NCI-H2081 treated with DMSO at 0.1 percent for 48 hours (cell line): ENCODE measurements at places on chromosomes 13 and 19.

DNA sequence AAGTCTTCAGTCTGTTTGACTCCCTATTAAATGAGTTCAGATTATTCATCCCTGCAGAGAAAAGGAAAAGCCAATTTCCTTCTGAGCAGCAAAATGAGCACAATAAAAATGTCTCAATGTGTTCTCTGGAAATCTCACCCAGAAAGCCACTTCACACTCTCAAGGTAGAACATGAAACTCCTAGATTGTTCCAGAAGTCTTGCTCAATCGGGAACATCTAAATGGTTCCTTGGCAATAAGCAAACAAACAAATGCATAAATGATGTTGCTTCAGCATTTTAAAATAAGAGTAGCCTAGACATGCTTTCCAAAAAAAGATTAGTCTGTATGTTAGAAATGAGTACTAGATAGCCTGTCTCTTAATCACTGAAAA lies 59.7 kb upstream of the TNFRSF19 start:
- DNase-seq = no peak

DNA sequence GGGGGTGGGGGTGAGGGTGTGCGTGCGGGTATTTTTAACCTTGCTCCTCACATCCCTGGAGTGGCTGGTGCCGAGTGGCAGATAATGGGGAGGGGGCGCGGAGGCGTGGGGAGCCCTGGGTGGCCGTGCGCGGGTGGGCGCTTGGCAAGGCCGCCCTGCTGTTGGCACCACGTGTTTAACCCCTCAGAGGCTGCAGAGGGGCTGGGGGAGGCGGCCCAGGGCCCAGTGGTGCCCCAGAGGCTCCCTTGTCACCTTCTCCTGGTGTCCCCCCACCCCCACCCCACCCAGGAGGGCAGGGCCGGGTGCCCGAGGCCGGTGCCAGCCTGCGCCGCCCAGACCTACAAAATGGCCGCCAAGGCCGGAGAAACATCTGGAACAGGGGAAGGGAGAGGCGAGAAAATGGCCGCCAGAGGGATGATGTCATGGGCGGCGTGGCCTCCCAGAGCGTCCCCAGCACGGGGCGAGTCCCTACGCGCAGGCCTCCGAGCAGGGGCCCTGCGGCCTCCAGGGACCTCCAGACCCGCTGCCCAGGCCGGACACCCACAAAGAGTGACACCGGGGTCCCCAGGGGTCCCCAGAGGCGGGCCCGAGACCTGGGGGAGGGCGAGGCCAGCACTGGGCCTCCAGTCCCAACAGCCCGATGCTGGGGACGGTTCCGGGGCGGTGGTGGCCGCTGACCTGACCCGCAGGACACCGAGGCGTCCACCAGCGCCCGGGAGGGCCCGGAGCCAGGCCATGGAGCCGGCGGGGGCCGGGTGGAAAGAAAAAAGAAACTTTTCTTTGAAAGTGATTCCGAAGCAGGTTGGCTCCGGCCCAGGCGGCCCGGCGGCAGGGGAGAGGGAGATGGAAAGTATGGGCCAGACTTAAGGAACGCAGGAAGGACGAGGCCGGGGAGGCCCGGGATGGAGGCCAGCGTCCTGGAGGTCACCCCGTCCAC lies 38.2 kb downstream of the NFIC start:
- no peak for DNase-seq

DNA sequence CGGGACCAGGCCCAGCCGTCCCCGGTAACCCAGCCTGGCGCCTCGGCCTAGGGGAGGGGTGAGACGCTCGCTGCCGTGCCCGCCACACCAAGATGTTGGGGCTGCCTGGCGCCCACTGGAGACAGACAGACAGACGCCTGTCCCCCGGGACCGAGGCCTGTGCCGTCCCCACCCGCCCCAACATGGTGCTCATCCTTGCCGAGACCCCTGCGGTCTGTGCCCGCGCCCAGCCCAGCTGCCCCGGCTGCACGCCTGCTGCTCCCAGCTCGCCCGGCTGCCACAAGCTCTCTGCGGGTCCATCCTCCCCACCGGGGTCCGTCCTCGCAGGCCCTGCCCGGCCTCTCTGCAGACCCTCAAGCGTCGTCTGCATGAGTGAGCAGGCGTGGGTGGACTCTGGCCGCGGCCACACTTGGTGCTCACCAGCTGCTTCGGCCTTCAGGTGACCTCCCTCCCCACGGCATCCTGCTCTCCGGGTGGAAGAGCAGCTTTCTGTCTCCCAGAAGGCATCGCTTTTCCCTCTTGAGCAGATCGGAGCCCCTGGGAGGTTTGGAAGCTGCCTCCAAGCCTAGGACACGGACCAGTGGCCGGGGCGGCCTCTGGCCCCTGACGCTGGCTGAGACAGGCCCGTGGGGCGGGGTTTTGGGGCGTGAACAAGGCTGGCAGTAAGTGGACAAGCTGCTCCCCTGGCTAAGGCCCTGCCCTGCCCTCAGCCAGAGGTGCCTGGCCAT lies 6.7 kb upstream of the TMPRSS9 start:
- no peak for DNase-seq

- DNase-seq = no peak
These were observed 87.8 kb upstream of the RNF113B start for GRCh38 chr13:98264877-98265276.

DNA sequence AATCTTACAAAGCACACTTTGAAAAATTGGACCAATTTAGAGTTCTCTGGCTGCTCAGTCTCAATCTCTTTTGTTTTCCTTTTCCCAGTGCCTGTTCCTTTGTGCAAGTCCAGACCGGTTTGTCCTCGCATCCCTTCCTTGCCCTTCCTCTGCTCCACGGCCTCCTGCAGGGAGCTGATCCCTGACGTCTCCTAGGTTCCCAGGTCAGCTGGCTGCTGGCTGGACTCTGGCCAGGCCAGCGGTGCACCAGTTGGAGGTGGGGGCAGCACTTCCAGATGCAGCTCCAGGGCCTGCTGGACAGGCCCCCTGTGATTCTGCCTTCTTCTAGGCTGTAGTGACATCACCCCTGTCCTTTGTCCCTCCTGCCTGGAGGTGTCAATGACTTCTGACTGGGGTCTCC lies 44.0 kb upstream of the KPNA3 start:
- DNase-seq = no peak

DNA sequence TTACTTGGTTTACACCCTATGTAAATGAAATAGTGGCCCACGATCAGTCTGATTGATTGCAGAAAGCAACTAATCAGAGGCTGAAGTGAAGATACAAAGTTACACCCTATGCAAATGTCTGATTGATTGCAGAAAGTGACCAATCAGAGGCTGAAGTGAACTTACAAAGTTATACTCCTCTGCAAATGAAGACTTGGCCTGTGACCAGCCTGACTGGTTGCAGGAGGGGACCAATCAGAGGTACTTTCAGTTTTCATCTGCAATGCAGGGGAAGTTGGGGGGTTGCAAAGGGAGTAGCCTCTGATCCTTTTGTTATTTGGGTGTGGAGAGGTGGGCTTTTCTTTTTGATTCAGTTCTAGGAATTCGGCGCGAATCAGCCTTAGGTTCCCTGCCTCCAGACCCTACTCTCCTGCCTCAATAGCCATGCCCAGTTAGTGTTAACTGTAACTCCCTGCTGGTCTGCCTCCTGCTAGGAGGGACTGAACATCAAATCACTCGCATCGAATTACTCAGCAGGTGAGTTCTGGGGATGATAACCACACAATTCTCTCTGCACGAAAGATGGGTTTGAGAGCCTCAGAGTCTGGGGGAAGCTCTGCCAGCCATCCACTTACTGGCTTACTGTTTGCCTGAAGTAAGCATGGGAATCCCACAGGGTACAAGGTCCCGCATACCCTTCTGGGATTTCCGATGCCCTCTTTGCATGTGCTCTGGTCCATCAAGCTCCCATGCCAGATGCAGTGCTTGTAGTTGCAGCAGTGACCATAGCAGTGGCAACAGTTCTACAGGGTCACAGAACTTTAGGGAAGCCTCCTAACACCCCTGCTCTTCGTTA lies 7.5 kb downstream of the ARL11 start:
- DNase-seq = no peak

- DNase-seq = no peak
These were observed 369.9 kb upstream of the SLC10A2 start for GRCh38 chr13:103436057-103436654.

DNA sequence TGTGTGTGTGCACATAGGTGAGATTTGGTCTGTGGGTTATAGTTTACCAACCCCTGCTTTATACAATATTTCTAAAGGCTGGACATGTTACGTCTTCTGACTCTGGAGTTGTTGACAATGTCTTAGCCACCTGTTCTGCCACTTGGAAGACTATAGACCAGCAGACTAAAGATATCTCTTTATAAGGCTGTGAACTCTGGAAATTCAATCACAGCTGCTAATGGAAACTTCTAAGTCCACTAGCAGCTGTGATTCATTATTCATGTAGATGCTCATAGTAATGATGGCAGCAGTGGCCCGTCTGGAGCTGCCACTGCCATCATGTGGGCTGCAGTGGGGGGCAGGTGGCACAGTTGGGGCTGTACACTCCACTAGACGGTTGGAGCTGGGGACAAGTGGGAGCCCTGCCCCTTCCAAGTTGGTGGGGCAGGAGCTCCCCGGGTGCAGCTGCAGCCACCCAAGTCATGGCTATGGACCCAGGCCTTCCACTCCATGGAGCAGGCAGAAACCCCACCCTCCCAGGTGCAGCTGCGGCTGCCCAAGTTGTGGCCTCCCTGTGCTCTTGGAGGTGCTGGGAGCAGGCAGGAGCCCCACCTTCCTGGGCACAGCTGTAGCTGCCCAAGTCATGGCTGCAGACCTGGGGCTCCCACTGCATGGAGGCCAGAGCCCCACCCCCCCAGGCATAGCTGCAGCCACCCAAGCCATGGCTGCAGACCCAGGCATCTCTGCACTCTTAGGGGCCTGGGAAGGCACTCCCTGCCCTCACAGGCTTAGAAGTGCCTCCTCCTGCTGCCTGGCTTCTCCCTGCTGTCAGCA lies 8.8 kb downstream of the IGFL4 start:
- DNase-seq = no peak

- no peak for DNase-seq
These were observed 8.9 kb upstream of the MYO1F start for GRCh38 chr19:8585894-8586750.

DNA sequence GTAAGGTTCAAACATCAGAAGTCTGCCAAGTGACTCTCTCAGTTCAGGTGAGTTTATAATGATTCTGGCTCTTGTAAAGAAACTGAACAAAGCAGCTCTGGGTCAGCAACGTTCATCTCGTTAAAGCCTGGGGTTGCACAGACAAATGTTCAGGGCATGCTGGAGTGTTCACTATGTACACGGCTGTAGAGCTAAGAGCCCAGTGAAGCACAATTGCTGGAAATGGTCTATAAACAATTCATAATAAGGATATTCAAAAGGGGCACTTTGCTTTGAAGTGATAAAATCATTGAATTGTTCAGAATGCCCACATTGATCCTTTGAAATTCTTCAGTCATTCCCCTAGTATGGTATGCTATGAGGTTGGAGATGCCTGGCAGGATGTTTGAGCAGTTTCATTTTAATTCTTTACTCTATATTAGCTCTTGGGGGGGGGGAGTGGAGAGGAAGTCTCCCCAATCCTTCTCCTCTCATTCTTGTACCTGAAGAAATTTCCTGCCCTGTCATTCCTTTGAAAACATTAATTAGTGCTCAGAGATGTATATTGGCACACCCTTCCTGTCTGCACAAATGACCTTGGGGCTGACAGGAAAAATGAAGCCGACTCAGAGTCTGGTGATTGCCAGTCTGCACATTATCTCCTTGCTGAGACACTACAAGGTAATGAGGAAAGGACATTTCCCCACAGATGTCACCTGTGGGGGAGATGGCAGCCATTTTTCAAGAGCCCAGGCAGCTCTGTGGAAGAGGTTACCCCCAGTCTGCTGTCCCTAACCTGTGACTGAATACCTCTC lies 145.5 kb downstream of the DLEU7 start:
- no peak for DNase-seq

GRCh38 chr13:98343461-98343860 lies 166.4 kb upstream of the RNF113B start:
- DNase-seq = no peak

- no peak for DNase-seq
These were observed 138.3 kb downstream of the FLT1 start for GRCh38 chr13:28356561-28357021.

DNA sequence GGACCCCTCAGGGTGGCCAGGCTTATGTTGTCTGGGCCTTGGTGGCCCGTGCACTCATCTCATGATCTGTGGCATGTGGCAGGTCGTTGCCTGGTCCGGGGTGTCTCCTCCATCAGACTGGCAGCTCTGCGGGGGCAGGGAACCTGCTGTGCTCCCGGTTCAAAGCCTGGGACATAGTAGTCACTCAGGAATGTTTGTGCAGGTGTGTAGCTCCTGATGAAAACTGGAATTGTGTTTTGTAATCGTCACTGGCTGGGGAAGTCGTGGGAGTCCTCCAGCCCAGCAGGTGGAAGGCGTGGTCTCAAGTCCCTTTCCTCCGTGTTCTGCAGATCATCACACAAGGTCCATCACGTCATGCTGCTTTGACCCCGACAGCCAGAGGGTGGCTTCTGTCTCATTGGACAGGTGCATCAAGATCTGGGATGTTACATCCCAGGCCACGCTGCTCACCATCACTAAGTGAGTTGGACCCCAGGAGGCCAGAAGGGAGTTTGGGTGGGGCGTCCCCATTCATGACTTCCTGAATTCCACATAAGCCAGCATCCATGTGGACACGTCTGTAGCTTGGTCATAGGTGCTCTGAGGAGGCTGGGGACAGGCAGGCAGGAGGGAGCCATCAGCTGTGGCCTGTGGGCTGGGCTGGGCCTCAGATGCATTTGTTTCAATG lies 19.1 kb downstream of the WDR88 start:
- DNase-seq = no peak

DNA sequence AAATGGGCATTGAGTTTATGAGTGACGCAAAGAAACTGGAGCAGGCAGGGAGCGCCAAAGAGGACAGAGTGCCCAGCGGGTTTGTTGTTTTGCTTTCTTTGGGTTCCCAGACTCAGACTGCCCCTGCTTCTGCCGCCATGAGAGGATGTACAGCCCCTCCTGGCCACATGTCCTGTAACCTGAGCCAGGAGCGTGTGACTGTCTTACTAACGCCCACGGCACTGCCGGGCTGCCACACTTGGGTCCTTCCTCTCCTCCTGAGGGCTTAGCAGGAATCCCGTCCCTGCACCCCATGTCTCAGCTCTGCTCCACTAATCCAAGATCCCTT lies 80.5 kb downstream of the GPR12 start:
- DNase-seq = no peak

- no peak for DNase-seq
These were observed 37.4 kb upstream of the ZNF527 start for GRCh38 chr19:37333457-37333856.

DNA sequence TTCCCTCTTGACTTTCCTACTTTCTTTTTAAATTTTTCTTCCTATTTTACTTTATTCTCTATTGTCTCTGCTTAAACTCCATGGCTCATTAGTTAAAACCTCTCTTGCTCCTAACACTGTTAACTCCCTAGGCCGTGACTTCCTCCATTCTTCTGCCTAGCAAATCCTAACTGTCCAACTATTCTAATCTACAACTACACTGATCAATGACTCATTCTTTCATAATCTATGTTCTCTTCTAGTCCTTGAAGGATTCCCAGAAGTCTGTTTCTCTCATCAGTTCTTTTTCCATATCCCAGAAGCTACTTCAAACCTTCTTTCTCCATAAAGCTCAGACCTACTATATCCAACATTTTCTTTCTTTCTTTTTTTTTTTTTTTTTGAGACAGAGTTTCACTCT lies 66.9 kb downstream of the MICU2 start:
- DNase-seq = no peak

GRCh38 chr13:24066405-24067295 lies 93.9 kb upstream of the SPATA13 start:
- no peak for DNase-seq
